Naive thymus-derived CD8-positive, alpha-beta T cell (primary cell): ENCODE measurements at places on chromosomes 5 and 9. TPM values are rescaled to one million over a fixed set of nuclear protein-coding genes. Genes with fewer than 3 reads are reported as not detected.

Gene RNF44
- total RNA-seq, result 281 TPM

DNA sequence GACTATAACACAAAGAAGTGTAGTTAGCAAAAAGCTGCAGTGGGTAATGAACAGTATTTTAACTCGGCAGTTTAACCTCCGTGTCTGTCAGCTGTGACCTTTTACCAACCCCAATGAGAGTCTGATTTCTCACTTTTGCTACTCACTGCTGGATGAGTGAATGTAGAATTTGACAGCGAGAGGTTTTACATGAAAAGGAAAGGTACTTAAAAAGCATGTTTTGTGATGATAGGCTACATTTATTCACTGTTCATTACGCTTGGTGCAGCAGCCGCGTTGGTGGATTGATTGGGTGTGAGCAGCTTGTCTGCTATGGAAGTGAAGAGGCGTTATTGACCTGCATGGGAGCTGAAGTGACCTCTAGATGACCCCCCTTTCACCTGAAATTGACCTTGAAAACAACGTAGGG is 867.7 kb downstream of the NR2F1-AS1 start:
- no peak for DNase-seq

GRCh38 chr9:124698265-124698664 is 72.8 kb downstream of the NR6A1 start:
- no peak for DNase-seq

- no peak for DNase-seq
Observed at GRCh38 chr5:31479706-31480105, 52.2 kb downstream of the DROSHA start.

DNA sequence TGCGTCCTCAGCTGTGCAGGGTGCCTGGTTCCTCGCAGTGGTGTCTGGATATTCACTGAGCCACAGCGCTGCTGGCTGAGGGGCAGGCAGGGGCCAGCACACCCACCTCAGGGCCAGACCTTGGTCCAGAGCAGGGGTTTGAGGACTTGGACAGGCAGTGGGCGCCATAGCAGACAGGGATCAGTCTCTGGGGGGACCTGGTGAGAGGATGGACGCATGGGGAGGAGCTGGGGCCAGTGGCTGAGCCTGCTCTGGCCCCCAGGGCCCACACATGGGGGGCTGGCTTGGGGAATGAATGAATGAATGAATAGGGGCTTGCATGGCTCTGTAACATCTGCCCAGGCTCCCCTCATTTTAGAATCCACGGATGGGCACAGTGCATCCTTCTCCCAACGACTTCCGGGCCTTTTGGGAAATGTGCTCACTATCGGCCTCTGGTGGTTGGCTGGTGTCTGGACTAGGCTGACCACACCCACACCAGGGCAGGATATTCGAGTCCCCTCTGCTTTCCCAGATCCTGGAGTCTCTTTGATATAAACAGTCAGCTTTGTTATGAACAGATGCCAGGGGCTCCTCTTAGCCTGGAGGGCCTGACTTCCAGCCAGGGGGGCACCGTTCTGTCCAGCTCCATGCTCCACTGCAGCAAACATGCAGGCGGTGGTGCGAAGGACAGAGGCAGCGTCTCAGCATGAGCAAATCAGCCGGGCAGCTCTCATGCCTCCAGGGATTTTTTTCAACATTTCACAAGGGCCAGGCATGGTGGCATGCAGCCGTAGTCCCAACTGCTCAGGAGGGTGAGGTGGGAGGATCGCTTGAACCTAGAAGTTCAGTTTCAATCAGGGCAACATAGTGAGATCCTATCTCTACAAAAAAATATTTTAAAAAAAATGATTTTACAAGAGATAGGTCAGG is 62.6 kb downstream of the NEK6 start:
- DNase-seq, result no peak

Gene C6
- total RNA-seq, result not detected

Gene WNT8A
- total RNA-seq, result not detected

Gene HAVCR2
- 5.4 TPM for total RNA-seq

GRCh38 chr5:1111727-1112289 is at the start of gene SLC12A7:
Gene SLC12A7 (minus strand): TSS chr5:1112063. CDS start chr5:1111991, 72 bp downstream.
- DNase-seq, result peak; percentile 38

DNA sequence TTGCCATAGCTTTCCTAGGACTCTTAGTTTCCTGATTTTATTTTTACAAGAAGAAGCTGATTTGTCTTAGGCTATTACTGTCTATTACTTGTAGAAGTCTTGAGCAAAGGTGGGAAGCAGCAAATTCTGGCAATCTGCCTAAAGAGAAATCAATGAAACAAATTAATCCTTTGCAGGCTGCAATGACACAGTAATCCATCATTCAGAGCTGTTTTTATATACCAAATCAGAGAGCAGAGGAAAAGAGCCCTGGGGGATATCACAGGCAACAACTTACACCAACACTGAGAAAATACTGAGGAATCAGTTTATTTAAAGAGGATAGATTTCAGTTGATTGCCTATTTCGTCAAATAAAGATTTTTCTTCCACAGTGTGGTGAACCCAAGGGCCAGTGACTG is 13.6 kb downstream of the NR2F1-AS1 start:
- DNase-seq, result no peak

DNA sequence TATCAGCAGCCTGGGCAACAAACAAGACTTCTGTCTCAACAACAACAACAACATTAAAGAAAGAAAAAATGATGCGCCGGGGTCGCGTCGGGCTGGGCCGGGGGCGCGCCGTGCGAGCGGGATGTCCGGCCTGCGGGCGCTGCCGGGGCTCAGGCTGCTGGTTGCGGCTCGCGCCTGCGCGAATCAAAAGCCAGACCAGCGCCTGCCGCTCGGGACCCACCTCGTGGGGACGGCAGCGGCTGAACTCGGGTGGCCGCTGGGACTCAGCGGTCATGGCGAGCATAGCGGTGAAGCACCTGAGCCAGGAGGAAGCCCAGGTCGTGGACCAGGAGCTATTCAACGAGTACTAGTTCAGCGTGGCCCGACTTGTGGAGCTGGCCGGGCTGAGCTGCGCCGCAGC is 11.9 kb upstream of the NHP2 start:
- no peak for DNase-seq

Gene SLC6A19
- total RNA-seq, result not detected

DNA sequence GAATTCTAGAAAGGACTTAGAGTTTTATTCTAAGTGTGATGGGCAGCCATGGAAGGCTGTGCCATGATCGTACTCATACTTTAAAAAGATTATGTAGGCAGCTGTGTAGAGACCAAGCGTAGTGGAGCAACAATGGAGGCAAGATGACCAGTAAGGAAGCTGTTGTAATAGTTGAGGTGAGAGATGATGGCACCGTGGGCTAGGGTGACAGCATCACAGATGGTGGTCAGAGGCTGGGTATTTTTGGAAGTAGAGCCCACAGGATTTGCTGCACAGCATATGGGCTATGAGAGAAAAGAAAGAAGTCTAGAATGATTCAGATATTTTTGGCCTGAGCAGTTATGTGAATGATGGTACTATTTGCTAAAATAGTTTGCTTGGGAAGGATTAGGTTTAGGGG is 7.7 kb downstream of the ARHGAP26 start:
- DNase-seq, result no peak

Gene PHYHD1
- 6.9 TPM for total RNA-seq

- DNase-seq, result no peak
Observed at GRCh38 chr5:132640613-132641012, 17.4 kb upstream of the IL13 start.

- no peak for DNase-seq
Observed at GRCh38 chr9:78396087-78396486, 99.2 kb downstream of the PSAT1 start.

DNA sequence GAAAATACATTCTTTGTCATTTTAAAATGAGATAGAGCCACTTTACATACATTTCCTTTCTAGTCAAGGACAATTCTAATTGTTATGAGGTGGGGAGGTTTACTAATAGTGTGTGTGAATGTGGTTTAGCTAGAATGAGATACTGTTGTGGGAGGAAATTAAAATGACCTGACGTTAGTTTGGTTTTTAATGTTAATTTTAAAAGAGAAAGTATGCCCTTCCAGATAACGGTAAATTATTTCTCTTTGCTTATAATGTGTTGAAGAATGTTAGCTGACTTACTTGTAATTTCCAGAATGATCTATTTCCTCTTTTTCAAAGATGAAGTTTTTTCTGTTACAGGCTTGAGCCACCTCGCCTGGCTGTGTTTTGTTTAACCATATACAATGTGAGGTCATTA is 1.7 kb upstream of the TAF7 start:
- no peak for DNase-seq

DNA sequence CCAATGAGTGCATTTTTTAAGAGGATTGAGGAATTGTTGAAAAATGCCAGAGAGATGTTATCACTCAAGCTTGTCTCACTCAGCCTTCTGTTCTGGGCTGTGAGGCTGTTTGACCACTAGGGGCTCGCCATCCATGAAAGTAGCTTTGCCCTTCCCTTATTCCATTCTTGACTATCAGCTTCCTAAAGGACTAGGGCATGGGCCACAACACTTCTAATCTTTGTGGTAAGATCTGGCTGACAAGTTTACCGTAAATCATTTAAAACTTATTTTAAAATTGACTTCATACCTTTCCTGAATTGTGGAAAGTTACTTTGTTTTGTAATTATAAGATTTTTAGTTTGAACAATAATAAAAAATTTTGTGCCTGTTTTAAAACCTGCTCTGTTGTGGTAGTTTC is 49.5 kb downstream of the TJP2 start:
- no peak for DNase-seq

GRCh38 chr9:119418721-119419120 is 49.5 kb upstream of the BRINP1 start:
- DNase-seq, result no peak

Gene GPR151
- total RNA-seq, result not detected

GRCh38 chr5:80204808-80205614 is 50.8 kb downstream of the SERINC5 start:
- DNase-seq, result no peak
